ENCODE measurements at places on chromosomes 12 and 14.
A peak's percentile ranks its signal among the peaks of the same experiment; 100 is the strongest.

- peaks cover 20% of the 10 kb centered on the region for H3K36me3 ChIP-seq
- H3K4me3 ChIP-seq = no peak overlapping the region
- no peaks in the 10 kb centered on the region for H3K27me3 ChIP-seq
- peaks cover 59% of the 10 kb centered on the region for H3K4me1 ChIP-seq
- H3K27ac ChIP-seq = no peak overlapping the region
Observed at GRCh38 chr12:92028441-92028709, 117.3 kb downstream of the BTG1 start.

- no peak for DNase-seq
- no peak overlapping the region for H3K27ac ChIP-seq
- peaks cover 2% of the 10 kb centered on the region for H3K4me1 ChIP-seq
- H3K4me3 ChIP-seq = no peak overlapping the region
Observed at GRCh38 chr12:1819571-1819970, 794 bp upstream of the LRTM2 start.

DNA sequence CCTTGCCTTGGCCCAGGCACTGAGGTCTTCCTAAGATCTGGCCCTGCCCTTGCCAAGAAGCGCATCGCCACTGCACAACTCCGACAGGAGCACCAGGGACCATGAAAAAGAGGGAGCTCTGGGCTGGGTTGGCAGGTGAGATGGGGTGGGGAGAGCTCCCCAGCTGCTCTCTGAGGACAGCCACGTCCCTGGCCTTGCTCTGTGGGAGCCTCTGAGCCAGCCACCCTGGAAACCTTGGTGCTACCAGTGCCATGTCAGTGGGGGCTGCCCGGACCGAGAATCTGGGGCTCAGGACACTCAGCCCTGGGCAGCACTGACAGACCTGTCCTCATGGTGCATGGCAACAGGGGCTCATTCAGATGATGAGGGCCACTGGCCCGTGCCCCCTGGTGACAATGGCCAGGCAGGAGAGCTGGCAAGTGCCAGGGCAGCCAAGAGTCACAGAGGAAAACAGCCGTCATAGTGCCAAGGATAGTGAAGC, 134.8 kb downstream of the ZFP36L1 start:
- H3K27me3 ChIP-seq = no peaks in the 10 kb centered on the region
- no peak overlapping the region for H3K4me3 ChIP-seq
- no peaks in the 10 kb centered on the region for H3K36me3 ChIP-seq
- peaks cover 18% of the 10 kb centered on the region for H3K4me1 ChIP-seq
- DNase-seq = no peak

DNA sequence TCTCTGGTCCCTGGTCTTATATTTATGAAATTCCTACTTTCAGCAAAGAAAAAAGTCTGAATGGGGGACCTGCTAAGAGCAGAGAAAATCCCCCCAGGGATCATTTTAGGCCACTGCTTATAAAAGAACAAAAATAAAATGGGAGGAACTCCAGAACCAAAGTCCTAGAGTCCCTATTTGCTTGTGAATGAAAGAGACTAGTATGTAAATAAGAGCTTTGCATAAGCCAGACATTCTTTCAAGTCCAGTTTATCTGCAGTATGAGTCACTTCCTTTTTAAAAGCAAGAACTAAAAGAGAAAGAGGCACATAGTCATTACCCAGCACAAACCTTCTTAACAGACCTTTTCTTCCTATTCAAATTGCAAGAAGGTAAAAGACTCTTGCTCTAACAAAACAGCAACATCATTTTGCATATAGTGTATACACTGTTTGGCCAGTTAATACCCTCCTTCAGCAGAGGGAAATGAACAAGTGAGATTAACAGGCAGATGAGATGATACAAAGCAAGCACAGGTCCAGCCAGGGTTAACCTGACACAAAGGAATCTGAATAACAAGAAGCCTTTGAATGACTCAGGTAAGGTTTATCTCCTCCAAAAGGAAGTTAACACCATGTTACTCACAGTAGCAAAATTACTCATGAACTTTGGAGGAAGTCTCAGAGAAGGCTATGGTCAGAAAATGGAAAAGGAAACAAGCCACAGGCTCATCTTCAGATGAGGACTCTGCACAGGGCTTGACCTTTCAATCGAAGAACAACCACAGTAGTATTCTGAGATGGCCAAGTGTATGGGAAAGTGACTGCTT, 87.3 kb downstream of the PHLDA1 start:
- no peaks in the 10 kb centered on the region for H3K27me3 ChIP-seq
- peaks cover 32% of the 10 kb centered on the region for H3K4me1 ChIP-seq
- peak overlapping the region; percentile 97 for H3K27ac ChIP-seq
- DNase-seq = no peak
- H3K36me3 ChIP-seq = peaks cover 4% of the 10 kb centered on the region
- peak overlapping the region; percentile 52 for H3K4me3 ChIP-seq

DNA sequence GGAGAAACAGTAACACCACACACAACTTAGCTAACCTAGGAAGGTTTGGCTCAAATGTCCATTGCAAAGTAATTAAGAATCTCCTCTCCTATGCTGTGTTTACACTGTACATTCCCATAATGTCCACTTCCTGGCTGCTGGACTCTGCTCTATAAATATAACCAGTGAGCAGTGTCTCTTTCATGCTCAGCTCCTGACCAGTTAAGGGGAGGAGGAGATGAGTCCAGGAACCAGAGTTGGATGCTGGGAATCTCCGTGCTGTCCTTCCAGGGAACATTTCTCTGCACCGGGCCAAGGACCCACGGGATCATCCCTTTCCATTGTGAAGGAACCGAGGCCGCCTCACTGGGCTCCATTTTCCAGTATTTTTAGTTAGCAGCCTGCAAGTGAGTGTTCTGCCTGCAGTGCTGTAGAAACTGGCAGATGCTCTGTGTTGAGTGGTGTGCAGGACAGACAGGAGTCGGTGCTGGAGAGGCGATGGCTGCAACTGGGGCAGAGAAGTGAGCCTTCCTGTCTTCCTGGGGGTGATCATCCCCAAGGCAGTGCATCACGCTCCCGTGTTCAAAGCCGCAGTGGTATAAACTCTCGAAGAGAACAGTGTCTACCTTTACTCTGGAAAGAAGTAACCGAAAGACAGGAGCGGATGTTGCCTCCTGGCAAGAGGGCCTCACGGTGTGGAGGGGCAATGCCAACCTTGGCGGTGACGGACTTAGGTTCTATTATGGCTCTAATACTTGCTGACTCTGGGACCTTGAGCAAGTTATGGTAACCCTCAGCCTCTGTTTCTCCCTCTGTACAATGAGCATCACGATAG, 195.5 kb downstream of the CACNA1C start:
- H3K36me3 ChIP-seq = no peaks in the 10 kb centered on the region
- no peaks in the 10 kb centered on the region for H3K4me1 ChIP-seq
- DNase-seq = no peak
- no peak overlapping the region for H3K4me3 ChIP-seq

DNA sequence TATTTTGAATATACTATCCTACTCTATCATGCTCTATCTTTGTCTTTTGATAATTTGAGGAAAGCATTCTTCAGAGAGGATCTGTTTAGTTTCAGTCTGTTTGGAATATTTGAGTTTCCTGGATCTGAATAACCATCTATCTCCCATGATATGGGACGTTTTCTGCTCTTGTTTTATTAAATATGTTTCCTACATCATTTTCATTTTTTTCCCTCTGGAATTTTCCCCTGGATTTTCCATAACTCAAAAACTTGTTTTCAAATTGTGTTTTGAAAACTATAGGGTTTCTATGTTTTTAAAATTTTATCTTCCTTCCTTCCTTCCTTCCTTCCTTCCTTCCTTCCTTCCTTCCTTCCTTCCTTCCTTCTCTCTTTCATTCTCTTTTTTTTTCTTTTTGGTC, 974.2 kb downstream of the TMEM121 start:
- H3K27me3 ChIP-seq = peaks cover 42% of the 10 kb centered on the region
- no peak for DNase-seq

DNA sequence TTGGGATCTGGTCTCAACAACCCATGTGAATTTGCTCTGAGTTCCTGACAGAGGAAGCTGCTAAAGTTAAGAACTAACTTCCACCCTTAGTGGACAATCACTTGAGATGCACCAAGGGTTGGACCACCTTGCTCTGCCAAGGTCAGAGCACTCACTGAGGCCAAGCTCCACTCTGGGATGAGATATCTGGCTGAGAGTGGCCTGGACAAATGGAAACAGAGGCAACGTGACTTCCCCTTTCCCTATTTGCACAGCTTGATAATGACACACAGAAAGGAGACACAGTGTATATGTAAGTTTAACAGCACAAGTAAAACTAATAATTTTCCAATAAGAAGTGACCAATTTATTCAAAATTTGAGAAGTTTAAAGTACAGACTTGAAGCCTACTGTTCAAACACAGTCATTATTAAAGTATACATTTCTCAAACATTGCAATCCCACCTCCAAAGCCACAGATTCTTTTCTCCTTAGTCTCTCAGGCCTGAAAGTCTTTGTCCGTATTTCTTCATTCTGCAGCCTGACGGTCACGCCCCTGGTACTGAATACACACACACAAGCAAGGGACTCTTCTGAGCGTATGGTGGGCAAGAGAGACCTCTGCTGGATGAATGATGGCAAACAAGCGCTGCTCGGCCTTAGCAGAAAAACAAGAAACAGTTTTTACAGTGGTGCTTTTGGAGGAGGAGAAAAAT, 28.6 kb downstream of the TMEM30B start:
- peaks cover 16% of the 10 kb centered on the region for H3K4me1 ChIP-seq
- H3K4me3 ChIP-seq = no peak overlapping the region
- DNase-seq = peak; percentile 50
- no peaks in the 10 kb centered on the region for H3K36me3 ChIP-seq
- H3K27ac ChIP-seq = no peak overlapping the region

DNA sequence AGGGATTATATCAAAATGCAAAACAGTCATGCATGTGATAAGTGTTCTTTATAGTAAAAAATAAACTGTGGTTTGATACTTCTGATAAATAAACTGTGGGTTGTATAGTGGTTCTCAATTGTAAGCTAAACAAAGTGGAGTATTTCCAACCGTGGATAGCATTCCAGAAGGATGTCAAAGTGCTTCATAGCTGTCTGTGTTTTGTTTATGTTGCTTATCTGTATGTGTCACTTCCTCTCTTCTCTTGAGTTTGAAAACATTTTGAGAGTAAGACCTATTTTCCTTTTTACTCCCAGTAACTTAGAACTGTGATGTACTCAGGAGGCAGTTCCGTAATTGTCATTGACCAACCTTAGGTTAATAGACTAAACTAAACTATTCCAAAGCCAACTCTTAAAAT, 415.8 kb downstream of the TMTC2 start:
- no peak overlapping the region for H3K27ac ChIP-seq
- no peaks in the 10 kb centered on the region for H3K36me3 ChIP-seq
- no peak overlapping the region for H3K4me3 ChIP-seq
- H3K4me1 ChIP-seq = no peaks in the 10 kb centered on the region
